ENCODE measurements at places on chromosomes 1 and 21. TPM values are rescaled to one million over a fixed set of nuclear protein-coding genes. Genes with fewer than 3 reads are reported as not detected.

DNA sequence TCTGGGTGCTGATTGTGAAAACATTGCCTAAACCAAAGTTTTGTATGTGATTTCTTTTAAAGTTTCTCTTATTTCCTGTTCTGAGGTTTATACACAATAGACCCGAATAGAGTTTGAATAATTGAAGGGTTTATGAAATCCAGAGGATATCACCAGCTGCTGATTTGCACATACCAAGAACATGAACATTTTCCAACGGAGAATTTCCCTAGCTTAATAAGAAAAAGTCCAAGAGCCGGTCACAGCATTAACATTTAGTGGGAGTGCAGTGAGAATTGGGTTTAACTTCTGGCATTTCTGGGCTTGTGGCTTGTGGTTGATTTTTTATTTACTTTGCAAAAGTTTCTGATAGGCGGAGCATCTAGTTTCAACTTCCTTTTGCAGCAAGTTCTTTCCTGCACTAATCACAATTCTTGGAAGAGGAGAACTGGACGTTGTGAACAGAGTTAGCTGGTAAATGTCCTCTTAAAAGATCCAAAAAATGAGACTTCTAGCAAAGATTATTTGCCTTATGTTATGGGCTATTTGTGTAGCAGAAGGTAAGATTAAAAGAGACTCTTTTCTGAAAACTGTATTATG, at the start of gene CFH:
Gene CFH (plus strand): TSS at position 407 of the 579 bp plus-strand sequence. CDS start 75 bp downstream, at position 482.
- peak; percentile 23 for DNase-seq

- DNase-seq, result no peak
Measured at GRCh38 chr21:16841975-16842695, 670.7 kb upstream of the CXADR start.

DNA sequence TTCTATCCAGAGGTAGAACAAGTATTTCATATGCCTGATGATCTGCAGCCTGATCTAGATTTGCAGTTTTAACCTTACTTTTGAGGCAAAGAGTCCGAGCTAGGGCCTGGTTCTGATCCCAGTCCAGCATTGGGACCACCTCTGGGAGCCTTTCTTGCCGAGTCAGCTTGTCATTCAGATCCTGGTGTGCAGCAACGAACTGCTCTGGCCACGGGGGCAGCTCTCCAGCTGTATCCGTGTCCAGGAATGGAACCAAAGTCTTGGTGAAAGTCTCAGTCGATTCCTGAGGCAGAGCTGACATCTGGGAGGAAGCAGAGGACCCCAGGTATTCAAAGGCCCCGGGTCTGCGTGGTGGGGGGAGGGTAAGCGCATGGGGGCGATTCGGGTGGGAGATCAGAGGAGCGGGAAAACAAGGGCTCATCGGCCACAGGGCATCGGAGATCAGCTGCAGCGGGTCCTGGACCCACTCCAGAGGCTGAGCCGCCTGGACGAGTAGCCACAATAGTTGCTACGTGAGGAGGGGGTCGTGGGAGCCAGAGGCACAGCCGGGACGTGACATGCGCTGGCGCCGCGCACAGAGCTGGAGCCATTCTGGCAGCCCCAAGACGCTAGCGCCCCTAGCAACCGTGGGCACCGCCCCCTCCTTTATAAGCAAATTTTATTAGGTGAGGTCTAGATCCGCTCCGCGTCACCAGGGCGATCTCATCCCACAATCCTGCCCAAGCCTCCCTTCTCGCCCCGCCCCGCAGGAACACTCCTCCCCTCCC, 32.4 kb upstream of the BSDC1 start:
- DNase-seq, result peak; percentile 73

- DNase-seq, result no peak
Measured at GRCh38 chr21:17491716-17492414, 21.0 kb upstream of the CXADR start.

DNA sequence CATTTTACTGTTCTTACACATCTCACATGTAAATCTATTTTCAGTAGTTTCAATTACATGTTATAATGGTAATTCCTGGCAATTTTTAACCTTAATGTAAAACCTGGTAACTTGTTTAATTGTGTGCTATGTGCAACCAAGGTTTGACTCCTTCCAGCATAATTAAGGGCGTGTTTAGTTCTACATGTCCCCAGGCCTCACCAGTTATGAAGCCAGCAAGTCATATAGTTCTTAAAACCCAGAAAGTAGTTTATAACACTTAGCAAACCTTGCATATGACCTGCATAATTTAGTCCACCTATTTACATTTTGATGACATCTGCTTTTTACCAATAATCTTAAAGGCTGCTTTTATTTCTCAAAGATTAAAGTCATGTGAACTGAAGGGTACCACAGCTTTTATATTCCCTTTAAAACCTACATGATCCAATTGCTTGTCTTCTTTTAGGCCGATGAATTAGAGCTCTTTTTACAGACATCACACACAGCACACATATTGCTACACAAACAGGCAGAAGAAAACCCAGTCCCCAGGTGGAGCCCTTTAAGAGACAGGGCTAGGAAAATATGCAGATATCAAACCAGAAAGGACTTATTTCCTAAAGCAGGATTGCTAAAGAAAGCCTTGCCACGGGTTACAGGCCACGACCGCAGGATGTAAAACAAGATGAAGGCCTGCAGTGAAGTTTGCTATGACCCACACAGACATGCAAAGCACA, 23.2 kb upstream of the SYCP1 start:
- no peak for DNase-seq

DNA sequence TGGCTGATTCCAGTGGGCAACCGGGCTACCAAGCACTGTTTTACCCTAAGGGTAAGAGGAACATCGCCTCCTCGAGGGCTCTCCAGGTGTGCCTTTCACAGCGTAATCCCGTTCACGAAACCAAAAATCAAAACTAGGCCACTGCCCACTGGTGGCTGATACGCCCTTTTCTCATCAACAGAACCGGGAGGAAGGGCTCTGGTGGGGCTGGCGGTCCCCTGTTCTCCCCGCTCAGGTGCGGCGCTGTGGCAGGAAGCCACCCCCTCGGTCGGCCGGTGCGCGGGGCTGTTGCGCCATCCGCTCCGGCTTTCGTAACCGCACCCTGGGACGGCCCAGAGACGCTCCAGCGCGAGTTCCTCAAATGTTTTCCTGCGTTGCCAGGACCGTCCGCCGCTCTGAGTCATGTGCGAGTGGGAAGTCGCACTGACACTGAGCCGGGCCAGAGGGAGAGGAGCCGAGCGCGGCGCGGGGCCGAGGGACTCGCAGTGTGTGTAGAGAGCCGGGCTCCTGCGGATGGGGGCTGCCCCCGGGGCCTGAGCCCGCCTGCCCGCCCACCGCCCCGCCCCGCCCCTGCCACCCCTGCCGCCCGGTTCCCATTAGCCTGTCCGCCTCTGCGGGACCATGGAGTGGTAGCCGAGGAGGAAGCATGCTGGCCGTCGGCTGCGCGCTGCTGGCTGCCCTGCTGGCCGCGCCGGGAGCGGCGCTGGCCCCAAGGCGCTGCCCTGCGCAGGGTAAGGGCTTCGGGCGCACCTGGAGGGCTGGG, at the start of gene IL6R:
Gene IL6R (plus strand): TSS at position 360 of the 763 bp plus-strand sequence. CDS start 287 bp downstream, at position 647.
- peak; percentile 73 for DNase-seq

DNA sequence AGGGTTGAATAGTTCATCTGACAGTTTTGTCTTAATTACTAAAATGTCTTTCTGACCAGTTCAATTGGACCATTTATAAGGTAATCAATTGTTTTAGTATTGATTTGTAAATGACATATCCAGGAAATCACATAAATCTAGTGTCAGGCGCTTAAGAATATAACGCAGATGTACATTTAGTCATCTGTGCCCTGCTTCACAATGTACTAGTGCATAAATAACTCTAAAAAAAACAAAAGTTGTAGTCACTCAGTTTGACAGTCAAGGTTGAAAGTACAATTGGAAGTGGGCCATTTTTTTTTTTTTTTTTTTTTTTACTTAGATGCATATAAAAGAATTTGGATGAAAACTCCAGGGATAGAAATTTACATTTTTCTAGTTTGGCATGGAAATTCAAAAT, 490.4 kb downstream of the PTPRC start:
- no peak for DNase-seq

- DNase-seq, result no peak
Measured at GRCh38 chr1:46816930-46817329, 18.1 kb downstream of the CYP4B1 start.

DNA sequence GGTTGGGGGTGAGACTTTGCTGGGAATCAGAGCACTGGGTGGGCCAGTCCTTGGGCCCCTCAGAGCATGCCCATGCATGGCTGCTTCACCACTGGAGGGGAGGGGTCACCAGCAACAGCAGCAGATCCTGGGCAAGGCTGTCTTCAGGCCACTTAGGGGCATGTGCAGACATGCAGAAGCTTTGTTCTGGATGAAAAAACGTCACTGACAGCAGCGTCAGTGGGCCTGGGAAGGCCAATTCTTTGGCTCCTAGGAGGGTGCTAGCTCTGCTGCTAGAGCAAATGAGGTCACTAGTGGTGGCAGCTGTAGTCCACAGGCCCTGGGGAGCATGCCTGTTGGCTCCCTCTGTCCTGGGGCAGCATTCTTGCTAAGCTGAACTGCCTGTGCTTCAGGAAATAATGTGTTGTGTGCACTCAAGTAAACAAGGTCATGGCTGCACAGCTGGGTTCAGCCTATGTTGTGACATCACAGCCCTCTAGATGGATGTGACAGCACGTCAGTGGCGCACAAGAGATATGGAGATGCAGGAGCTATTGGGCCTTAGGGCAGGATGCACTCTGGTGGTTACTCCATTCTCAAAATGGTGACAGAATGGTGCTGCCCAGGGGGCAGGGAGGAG, 27.0 kb downstream of the ZC3H11B start:
- no peak for DNase-seq

DNA sequence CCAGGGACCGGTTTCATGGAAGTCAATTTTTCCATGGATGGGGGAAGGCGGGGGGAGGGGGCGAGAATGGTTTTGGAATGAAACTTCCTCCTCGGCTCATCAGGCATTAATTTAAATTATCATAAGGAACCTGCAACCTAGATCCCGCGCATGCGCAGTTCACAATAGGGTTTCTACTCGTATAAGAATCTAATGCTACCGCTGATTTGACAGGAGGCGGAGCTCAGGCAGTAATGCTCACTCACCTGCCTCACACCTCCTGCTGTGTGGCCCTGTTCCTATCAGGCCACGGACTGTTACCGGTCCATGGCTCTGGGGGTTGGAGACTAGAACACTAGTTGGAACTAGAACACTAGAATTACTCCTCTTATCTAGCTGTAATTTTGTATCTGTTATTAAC, 38.0 kb downstream of the PRRX1 start:
- DNase-seq, result no peak

DNA sequence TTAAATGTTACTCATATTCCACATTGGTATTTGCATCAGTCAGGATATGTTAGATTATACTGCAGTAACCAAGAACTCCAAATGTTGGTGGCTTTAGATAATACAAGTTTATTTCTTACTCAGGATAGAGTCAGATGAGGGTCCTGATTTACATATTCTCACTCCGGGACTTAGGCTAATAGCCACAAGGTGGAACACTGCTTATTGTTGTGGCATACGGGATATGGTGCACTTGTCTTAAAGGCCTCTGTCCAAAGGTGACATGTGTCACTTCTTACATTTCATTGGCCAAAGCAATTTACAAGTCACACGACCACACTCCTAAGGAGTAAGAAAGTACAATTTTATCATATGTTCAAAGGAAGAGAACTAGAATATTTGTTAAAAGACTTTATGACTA, 28.5 kb upstream of the ACADM start:
- DNase-seq, result no peak

DNA sequence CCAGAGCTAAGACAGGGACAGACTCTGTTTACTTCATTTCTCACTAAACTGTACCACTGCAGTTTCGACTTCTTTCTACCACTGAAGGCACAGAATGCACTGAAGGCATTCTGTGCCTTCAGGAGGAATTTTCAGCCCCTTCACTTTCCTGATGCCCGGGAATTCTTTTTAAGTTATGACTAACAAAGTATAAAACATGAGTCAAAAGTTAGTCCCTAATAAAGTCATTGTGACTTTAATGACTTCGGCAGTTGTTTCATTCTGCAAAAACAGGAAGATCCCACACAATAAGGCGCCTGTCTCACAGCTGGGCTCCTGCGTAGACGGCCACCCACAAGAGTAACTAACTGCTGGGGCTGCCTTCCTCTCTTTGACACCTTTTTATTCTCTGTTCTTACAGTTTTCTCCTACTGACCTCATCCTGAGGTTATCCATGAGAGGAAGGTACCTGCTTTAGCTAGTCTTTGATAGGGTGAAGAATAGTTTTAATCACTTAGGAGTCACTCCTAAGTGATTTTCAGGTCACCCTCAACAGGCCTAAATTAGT, 183.9 kb upstream of the SGIP1 start:
- DNase-seq, result no peak

GRCh38 chr1:38029081-38029681, 16.6 kb downstream of the UTP11 start:
- DNase-seq, result no peak

DNA sequence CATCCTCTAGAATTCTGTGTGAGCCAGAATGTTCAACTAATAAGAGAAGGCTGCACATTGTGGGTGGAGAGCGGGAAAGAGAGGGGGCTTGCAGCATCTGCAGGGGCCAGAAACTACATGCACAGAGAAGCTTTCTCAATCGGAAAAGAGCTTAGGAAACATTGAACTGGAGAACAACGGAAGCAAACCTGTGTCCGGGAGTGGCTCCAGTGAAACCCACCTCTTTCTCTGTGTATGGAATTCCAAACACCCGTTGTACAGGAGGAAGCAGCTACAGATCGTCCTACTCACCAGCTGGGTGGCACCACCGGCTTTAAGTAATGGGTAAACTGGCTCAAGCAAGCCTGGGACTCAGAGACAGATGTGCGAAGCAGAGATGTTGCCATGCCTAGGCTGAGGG, 14.0 kb upstream of the CSF1 start:
- DNase-seq, result no peak

DNA sequence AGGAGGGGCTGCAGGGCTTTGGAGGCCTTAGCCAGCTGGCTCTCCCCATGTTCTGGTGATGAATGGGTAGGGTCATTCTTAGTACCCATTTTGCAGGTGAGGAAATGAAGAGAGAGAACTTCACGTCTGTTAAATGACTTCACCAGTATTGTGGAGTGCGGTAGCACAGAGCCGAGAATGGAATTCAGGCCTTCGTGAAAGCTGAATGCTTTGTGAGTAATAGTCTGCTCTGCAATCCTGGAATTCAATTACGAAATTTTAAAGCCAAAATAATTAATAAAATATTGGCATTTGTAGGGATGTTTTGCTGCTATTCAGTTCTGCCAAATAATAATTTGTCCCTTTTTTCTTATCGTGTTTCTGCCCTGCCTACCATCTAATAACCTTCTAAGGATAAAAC, 197.7 kb downstream of the GREM2 start:
- no peak for DNase-seq

GRCh38 chr1:96565546-96565945, 156.0 kb upstream of the PTBP2 start:
- DNase-seq, result no peak

DISP3 gene
- polyA plus RNA-seq, result 1.8 TPM

ADCY10 gene
- polyA plus RNA-seq, result 0.70 TPM

CYP2J2 gene
- polyA plus RNA-seq, result 0.99 TPM

AVPR1B gene
- polyA plus RNA-seq, result 0.90 TPM

OLIG2 gene
- not detected for polyA plus RNA-seq

SLC6A9 gene
- polyA plus RNA-seq, result 6.9 TPM

ASAP3 gene
- 38.7 TPM for polyA plus RNA-seq

KRTAP12-2 gene
- polyA plus RNA-seq, result not detected

ELF3 gene
- polyA plus RNA-seq, result 66.6 TPM

Data from renal pelvis (tissue), 12 donors.